ENCODE measurements at places on chromosomes 1 and 21.

GRCh38 chr1:37721565-37721964 lies 29.2 kb downstream of the CDCA8 start:
- DNase-seq = no peak

GRCh38 chr21:31204801-31205200 lies 139.3 kb downstream of the TIAM1 start:
- peak; percentile 51 for DNase-seq

DNA sequence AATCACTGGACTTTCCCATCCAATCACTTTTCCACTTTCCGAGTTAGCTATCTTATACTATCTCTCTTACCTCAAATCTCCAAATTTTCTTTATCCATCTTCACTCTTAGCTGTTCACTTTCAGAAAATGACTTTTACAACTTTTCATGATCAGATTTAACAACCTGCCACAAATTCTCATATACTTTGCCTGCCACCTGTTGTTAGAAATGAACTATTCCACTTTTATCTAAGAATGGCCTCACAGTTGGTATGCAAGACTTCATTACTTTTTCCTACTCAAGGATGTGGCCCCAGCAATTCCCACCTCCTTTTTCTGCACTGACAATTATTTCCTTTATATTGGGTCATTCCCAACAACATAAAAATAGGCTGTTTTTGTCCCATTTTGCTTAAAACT lies 93.6 kb upstream of the DEPDC1 start:
- DNase-seq = no peak

DNA sequence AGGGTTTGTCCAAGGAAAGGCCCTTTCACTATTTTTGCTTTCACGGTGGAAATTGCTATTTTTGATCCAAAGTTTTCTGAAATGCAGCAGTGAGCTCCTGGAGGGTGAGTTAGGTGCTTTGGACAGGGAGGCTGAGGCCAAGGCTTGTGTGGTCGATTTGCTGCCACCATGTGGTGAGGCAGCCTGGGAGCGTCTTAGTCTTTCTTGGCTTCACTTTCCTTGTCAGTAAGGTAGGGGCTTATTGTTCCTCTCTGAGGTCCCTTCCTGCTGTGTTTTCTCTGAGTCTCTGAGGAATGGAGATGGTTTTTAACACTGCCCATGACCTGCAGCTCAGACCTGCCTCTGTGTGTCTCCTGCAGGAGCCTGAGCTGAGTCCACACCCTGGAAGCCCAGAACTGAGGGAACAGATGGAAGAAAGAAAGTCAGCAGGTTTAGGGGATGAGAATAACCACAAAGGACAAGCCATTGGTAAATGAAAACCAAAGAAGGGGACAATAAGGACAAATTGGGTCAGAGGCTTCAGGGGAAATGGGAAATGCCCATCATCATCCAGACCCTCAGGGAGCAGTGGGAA lies 20.1 kb upstream of the S100A10 start:
- DNase-seq = no peak

GRCh38 chr1:36576118-36576517 lies 93.4 kb upstream of the CSF3R start:
- peak; percentile 71 for DNase-seq

DNA sequence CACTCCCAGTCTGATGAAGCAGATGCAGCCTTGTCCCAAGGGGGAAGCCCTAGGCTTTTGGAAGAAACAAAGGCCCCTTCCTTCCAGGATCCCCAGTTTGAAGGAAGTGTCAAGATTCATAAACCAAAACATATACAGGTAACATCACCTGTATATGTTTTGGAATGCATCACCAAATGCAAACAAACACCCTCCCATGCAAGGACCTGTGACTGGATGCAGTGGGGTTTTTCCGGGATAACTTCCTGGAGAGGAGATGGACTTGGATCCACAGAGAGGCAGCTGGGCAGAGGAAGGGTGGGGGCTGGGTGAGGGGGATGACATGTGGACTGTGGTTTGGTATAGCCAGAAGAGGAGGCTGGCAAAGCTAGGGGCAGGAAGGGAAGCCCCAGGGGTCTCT lies 1.5 kb upstream of the PLA2G2F start:
- no peak for DNase-seq

GRCh38 chr1:5628416-5628815 lies 363.8 kb downstream of the NPHP4 start:
- DNase-seq = no peak

GRCh38 chr1:246526915-246527314 lies 19.8 kb upstream of the SMYD3 start:
- DNase-seq = no peak

GRCh38 chr1:103790172-103790571 lies 40.5 kb downstream of the AMY1C start:
- DNase-seq = no peak

DNA sequence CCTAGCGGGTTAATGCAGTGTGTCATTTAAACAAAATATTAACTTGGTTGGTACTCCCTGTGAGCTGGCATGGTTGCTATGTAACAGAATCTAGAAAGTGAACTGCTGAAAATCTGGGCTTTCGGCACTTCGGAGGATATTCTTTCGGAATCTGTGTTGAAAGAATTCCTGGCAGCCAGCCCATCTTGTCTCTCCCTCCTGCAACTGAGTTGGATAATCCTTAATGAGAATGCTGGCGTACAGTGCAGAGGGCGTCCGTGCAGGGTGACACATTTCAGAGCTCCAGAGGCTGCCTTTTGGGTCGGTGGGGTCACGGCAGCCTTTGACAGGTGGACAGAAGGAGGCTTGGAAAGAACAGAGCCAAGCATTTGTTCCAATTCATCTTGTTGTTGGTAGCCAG lies 3.7 kb downstream of the KAZN start:
- DNase-seq = no peak

GRCh38 chr1:170426596-170426995 lies 105.4 kb upstream of the GORAB start:
- no peak for DNase-seq

- DNase-seq = no peak
Measured at GRCh38 chr1:232346844-232347243, 283.1 kb downstream of the SIPA1L2 start.

DNA sequence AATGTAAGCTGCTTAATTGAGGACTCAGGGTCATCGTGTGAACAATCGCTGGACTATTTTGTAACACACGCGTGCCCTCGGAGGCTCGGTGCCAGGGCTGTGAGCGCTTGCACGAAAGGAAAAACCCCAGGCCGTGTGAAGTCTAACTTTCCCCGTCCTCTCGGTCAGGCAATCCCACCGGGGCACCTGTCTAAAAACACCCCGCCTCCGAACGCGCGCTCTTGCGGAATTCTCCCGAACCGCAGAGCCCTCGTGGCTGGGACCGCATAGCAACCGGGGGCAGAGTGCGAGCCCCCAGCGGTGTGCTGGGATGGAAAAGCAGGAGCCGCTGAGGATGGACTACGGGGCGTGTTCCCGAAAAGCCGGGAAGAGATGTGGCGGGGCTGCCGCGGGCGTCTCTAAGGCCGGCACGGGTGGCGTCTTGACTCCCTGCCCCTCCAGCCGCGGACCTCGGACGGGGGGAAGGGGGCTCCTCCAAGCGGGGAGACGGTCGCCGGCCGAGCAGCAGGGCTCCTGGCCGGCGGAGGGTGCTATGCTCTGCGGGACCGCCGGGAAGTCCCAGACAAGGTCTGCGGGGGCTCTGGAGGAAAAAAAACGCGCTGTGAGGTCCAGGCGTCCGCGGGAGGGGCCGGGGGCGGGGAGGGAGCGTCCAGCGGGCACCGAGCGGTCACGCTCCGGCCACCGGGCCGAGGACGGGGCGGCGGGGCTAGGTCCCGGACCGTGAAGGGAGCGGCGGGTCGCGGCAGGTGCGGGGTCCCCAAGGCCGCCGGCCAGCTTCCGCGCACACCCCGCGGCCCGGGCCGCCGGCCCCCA lies 936 bp downstream of the ZBTB21 start:
- peak; percentile 8 for DNase-seq

GRCh38 chr1:226433341-226433720 lies 25.4 kb upstream of the PARP1 start:
- no peak for DNase-seq

DNA sequence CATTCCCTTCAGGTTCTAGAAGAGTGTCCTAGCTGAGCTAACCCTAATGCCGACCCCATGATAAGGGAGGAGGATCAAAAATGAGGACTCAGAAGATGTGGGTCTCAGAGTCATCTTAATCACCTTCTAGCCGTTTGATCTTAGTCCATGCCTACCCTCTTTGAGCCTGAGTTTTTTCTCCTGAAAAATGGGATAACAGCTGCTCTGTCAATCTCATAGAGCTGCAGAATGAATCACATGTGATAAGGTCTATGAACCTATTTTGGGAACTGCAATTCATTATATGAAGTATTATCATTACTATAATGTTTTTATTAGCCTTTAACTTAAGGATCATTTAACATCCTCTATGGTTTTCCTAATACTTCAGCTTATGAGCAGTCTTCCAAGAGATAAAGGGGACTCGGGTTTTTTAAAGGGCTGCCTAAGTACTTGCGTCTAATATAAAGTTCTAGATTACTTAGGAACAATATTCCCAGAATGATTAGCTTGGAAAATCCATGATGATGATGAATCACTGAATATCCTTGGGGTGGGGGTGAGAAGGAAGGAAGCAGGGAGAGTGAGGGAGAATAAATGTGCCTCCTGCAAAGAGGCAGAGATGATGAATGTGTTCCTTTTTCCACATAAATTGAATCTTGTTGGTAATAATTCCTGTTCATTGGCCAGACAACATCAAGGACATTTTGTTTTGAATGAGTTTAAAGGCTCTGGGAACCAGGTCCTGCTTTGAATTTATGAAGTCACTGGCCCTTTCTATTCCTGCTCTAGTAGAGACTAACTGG lies 66.8 kb downstream of the COLGALT2 start:
- DNase-seq = no peak

- peak; percentile 32 for DNase-seq
Measured at GRCh38 chr21:40681164-40681859, 165.6 kb downstream of the DSCAM start.

GRCh38 chr1:244214009-244214967 lies 163.2 kb downstream of the ZBTB18 start:
- no peak for DNase-seq

GRCh38 chr1:31418626-31419323 lies 5.8 kb downstream of the SERINC2 start:
- no peak for DNase-seq

DNA sequence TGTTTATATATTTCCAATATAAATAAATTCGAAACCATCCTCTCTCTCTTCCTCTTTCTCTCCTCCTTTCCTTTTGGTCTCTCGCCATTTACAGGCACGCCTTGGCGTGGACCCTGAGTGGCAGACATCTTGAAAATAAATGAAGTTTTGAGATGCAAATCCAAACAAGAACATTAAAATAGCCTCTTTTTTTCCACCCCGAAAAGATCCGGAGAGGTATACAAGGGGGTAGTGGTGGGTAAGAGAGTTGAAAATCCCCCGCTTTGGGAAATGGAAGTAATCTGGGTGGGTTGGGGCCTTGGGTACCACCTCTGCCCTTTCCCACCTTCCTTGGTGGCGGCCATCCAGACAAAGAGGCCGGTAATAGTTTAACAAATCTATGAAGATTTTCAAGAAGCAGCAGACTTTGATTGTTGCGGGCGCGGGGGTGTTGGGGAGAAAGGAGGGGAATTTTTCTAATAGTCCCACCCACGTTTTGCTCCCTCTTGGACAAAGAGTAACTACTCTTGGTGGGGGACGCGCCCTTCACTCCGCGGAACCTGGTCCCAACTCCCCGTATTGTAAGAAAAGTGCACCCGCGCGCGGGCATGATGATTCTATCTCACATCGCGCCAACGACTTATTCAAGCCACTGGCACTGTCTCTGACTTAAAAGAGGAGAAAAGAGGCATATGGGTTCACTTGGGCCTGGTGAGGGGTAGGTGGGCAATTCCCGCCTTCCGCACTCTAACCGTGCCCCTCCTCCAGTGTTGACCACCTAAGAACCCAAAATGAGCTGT lies 4.0 kb upstream of the FOXD3 start:
- no peak for DNase-seq

Measured in NCI-H2081 (cell line).